ENCODE measurements at places on chromosomes 5 and 9. TPM values are rescaled to one million over a fixed set of nuclear protein-coding genes. Genes with fewer than 3 reads are reported as not detected.

DNA sequence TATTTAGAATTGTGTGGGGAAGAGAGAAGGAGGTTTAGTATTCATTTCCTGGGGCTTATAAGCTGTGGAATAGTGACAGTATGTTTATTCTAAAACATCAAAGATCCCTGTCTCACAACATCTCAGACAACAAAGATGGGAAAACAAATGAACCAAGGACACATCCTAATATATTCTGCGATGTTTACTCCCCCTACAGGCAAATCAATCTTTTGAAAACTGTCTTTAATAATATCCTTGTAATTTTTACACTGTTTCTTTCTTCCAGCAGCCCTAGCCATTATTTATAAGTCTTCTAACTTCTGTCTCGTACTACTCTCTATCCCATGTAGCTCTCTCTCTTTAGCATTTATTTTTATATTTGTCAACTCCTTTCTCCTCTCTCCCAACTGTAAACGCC is 33.5 kb upstream of the TMEM252 start:
- peak; percentile 16 for DNase-seq
- H3K27me3 ChIP-seq, result no peaks in the 10 kb centered on the region
- H3K36me3 ChIP-seq, result no peaks in the 10 kb centered on the region
- no peak overlapping the region for H3K4me3 ChIP-seq
- H3K4me1 ChIP-seq, result no peaks in the 10 kb centered on the region

DNA sequence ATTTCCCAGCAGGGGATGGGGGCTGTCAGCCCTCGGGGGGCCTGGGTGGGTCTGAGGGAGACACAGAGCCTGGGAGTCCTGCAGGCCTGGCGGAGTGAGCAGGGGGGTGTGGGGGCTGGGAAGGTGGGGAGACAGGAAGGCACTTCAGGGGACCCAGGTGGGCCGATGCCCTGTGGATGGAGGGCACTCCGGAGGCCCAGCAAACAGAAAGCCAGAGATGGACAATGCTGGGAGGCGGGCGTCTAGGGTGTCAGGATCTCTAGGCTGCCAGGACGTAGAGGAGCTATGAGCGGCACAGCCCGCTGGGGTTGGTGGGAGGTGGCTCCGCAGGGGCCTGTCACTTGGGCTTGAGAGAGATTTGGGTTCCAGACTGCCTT is 87.6 kb upstream of the COL5A1 start:
- no peak overlapping the region for H3K4me3 ChIP-seq
- H3K4me1 ChIP-seq, result no peaks in the 10 kb centered on the region
- H3K27me3 ChIP-seq, result no peaks in the 10 kb centered on the region
- no peaks in the 10 kb centered on the region for H3K36me3 ChIP-seq
- no peak overlapping the region for H3K27ac ChIP-seq
- DNase-seq, result no peak

DNA sequence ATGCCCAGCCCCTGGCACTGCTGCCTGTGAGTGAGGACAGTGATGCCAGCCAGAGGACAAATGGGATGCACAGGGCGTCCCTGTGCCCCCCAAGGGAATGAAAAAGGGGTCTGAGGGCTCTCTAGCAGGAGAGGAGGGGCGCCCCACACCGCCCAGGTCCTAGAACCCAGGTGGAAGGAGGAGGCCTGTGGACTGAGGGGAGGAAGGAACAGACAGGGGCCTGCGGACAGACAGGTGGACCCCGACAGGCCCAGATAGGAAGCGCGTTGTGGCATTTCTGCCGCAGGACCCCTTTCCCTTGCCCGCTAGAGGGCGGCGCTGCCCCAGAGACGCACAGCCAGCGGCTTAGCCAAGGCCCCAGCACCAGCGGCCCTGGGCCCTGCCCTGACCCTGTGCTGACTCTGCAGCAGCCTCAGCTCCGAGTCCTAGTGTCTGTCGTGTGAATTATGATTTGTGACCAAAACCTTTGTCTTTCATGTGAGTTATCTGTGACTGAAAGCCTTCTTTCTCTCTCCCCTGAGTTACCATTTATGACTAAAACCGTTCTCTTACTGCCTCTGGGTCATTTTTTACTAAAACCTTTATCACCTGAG is 30.7 kb downstream of the TRIP13 start:
- H3K4me3 ChIP-seq, result no peak overlapping the region
- no peak overlapping the region for H3K27ac ChIP-seq
- no peaks in the 10 kb centered on the region for H3K36me3 ChIP-seq
- H3K27me3 ChIP-seq, result peaks cover 38% of the 10 kb centered on the region
- H3K4me1 ChIP-seq, result peaks cover 5% of the 10 kb centered on the region

Gene PCDHGA10
- 1.1 TPM for polyA plus RNA-seq

Gene DMRT3
- polyA plus RNA-seq, result not detected

- DNase-seq, result no peak
- no peak overlapping the region for H3K27ac ChIP-seq
- H3K4me1 ChIP-seq, result no peaks in the 10 kb centered on the region
Observed at GRCh38 chr5:153797484-153797883, 241.2 kb downstream of the FAM114A2 start.

Gene TPPP
- polyA plus RNA-seq, result 3.7 TPM

Gene SEMA6A
- 13.2 TPM for polyA plus RNA-seq

Gene WDR38
- polyA plus RNA-seq, result not detected

DNA sequence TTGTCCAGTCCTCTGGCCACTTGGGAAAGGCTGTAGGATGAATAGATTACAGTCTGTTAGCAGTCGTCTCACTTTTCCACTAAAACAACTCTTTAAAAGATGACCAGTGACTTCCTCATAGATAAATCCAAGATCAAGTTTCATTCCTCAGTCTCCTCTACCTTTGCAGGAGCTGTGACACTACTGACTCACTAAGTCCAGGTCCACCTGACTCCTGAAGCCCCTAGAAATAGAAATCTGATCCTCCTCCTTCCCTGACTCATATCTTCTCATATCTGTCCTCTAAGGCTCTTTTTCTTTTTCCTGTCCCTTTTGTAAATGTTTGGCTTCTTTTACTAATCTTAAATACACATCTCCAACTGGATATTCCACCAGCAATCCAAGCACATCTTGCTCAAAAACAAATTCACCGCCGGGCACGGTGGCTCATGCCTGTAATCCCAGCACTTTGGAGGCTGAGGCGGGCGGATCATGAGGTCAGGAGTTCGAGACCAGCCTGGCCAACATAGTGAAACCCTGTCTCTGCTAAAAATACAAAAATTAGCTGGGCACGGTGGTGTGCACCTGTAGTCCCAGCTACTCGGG is 2.6 kb downstream of the CCDC125 start:
- no peak for DNase-seq
- no peak overlapping the region for H3K4me3 ChIP-seq
- no peak overlapping the region for H3K27ac ChIP-seq
- H3K27me3 ChIP-seq, result no peaks in the 10 kb centered on the region
- no peaks in the 10 kb centered on the region for H3K4me1 ChIP-seq

GRCh38 chr5:13740471-13740870 is 204.0 kb downstream of the DNAH5 start:
- H3K4me1 ChIP-seq, result no peaks in the 10 kb centered on the region
- no peaks in the 10 kb centered on the region for H3K36me3 ChIP-seq
- no peak for DNase-seq
- H3K27ac ChIP-seq, result no peak overlapping the region
- no peaks in the 10 kb centered on the region for H3K27me3 ChIP-seq

GRCh38 chr5:59783264-59783663 is 110.3 kb downstream of the PDE4D start:
- H3K27ac ChIP-seq, result no peak overlapping the region
- H3K4me3 ChIP-seq, result no peak overlapping the region
- H3K4me1 ChIP-seq, result no peaks in the 10 kb centered on the region
- no peaks in the 10 kb centered on the region for H3K27me3 ChIP-seq
- DNase-seq, result no peak

GRCh38 chr5:41539454-41539853 is 29.1 kb upstream of the PLCXD3 start:
- DNase-seq, result peak; percentile 40
- no peak overlapping the region for H3K4me3 ChIP-seq
- no peaks in the 10 kb centered on the region for H3K27me3 ChIP-seq
- peak overlapping the region; percentile 5 for H3K27ac ChIP-seq

Gene TSSK1B
- polyA plus RNA-seq, result 0.27 TPM

Gene MYMK
- polyA plus RNA-seq, result not detected

GRCh38 chr5:152844713-152845112 is 439.6 kb upstream of the NMUR2 start:
- no peaks in the 10 kb centered on the region for H3K36me3 ChIP-seq
- H3K27ac ChIP-seq, result no peak overlapping the region
- H3K27me3 ChIP-seq, result no peaks in the 10 kb centered on the region
- no peaks in the 10 kb centered on the region for H3K4me1 ChIP-seq
- H3K4me3 ChIP-seq, result no peak overlapping the region
- DNase-seq, result no peak

DNA sequence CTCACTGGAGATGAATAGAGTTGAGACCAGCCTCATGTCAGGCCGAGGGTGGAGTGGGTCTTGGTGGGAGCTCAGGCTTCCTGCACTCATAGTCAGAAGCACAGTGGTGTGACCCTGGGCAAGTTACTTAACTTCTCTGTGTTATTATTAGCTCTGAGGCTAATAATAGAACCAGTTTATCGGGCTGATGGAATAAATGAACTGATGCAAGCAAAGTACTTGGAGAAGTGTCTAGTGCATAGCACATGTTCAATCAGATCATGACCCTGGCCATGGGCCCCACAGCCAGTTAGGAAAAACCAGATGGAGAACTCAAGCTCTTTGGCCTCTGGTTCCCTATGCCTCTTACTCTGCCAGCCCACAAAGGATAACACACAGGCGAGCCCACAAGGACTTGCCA is 45.3 kb upstream of the OSMR start:
- DNase-seq, result no peak
- no peak overlapping the region for H3K4me3 ChIP-seq
- H3K4me1 ChIP-seq, result no peaks in the 10 kb centered on the region
- no peaks in the 10 kb centered on the region for H3K27me3 ChIP-seq
- H3K36me3 ChIP-seq, result no peaks in the 10 kb centered on the region

DNA sequence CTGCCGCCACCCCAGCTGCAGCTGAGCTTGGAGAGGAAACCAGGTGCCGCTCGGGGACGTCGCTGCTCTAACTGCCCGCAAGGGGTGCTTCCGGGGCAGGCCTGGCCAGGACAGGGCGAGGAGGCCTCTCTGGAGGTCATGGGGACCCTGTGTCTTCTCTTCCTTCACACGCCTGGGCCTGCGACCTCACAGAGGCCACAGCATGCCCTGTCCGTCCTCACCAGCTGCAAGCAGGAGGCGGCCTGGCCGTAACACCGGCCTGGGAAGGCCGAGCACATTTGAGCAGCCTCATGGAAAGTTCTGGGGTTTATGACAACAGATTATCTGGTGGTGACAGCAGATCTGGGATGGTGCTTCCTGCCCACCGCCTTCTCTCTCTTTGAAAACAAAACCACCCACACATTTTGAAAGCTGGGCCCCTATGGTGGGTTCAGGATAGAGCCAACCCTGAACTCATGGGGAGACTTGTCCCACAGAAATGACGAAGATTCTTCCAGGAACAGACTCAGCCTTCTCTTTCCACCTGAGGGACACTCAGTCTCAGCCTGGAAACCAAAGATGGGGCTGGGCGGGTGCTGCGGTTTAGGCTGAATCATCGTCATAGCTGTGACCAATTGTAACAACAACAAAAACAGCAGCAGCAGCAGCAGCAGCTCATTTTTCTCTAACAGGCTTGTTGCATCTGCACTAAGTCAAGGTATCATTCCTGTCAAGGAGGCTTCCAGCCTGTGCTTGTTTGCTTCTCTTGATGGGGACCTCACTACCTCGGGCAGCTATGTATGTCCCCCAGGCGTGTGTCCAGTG is 99.6 kb upstream of the RAPGEF1 start:
- peak; percentile 57 for DNase-seq
- no peaks in the 10 kb centered on the region for H3K4me1 ChIP-seq
- no peak overlapping the region for H3K27ac ChIP-seq

Gene PAPPA
- 0.20 TPM for polyA plus RNA-seq

DNA sequence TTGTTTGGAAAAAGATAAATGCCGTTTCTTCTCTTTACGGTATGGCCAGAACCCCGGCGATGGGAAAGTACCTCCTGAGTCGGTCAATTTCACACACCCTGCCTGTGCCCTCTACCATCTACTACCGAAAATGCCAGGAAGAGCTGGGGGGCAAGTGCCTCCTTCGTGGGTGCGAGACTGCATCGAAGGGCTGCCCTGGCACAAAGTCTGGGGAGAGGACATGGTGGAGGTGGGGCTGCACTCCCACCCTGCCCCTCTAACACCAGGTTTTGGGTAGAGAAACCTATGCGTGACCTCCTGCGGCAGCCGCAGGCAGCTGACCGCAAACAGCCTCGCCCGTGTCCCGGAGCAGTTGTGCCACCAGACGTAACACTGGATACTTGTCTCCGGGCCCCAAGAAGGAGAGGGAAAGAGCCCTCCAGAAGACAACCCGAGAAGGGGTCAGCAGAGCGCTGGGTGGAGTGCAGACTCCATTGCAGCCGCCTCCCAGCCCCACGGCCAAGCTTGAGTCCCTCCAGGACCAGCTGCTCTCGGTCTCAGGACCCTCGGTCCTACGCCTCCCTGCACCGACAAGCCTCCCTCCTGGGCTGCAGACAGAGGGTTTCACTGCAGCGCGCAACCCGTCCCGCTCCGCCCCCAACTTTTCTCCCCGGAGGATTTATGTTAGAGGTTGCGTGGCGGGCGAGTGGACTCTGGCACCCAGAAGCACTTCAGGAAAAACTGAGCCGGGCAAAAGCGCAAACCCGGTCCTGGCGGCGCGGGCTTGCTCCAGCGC is 823 bp upstream of the PRDM6 start:
- peaks cover 98% of the 10 kb centered on the region for H3K27me3 ChIP-seq
- H3K4me3 ChIP-seq, result peak overlapping the region; percentile 69
- DNase-seq, result no peak

Gene TCOF1
- 31.4 TPM for polyA plus RNA-seq

- peaks cover 29% of the 10 kb centered on the region for H3K27me3 ChIP-seq
- H3K4me3 ChIP-seq, result no peak overlapping the region
- no peak for DNase-seq
- no peaks in the 10 kb centered on the region for H3K4me1 ChIP-seq
- H3K27ac ChIP-seq, result no peak overlapping the region
Observed at GRCh38 chr5:157463081-157463480, 3.1 kb downstream of the NIPAL4 start.

GRCh38 chr5:180464603-180464970 is 29.6 kb upstream of the CNOT6 start:
- peaks cover 23% of the 10 kb centered on the region for H3K4me1 ChIP-seq
- no peaks in the 10 kb centered on the region for H3K36me3 ChIP-seq
- no peak overlapping the region for H3K4me3 ChIP-seq
- no peaks in the 10 kb centered on the region for H3K27me3 ChIP-seq
- DNase-seq, result no peak
- H3K27ac ChIP-seq, result no peak overlapping the region

DNA sequence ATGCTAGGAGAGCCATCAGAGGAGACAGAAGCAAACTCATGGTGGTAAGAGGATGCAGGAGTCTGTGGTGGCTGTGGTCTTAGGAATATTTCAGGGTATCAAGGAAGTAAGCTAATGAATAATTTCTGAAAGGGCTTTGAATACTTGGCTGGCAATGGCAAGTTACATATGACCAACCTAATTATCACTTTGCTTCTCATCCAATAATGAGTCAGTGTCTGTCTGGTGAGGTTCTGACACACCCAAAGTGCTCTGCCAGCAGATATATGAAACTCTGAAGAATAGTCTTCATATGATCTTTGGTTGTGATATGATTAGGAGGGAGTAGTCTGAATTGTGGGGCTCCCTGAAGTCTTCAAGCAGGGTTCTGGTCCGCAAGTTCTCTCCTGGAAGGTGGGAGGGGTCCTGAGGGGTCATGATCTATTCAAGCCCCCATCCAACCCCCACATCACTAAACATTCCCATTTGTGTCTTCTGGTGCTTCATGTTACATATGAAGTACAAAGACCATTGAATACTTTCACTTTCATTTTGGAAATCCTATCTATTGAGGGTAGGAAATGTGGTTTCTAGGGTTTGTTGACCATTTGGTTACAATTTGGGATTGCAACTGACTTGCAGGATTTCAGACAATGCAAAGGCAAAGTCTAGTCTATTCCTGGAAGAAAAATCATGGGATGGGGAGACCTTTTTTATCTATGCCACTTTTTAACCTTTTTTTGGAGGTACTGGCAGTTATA is 199.9 kb upstream of the CDKN2B start:
- no peaks in the 10 kb centered on the region for H3K27me3 ChIP-seq
- H3K4me3 ChIP-seq, result no peak overlapping the region
- no peaks in the 10 kb centered on the region for H3K36me3 ChIP-seq
- H3K4me1 ChIP-seq, result no peaks in the 10 kb centered on the region
- DNase-seq, result no peak

All from cardiac muscle cell (in vitro differentiated cells and primary cell).